ENCODE measurements at places on chromosomes 5 and 9.

DNA sequence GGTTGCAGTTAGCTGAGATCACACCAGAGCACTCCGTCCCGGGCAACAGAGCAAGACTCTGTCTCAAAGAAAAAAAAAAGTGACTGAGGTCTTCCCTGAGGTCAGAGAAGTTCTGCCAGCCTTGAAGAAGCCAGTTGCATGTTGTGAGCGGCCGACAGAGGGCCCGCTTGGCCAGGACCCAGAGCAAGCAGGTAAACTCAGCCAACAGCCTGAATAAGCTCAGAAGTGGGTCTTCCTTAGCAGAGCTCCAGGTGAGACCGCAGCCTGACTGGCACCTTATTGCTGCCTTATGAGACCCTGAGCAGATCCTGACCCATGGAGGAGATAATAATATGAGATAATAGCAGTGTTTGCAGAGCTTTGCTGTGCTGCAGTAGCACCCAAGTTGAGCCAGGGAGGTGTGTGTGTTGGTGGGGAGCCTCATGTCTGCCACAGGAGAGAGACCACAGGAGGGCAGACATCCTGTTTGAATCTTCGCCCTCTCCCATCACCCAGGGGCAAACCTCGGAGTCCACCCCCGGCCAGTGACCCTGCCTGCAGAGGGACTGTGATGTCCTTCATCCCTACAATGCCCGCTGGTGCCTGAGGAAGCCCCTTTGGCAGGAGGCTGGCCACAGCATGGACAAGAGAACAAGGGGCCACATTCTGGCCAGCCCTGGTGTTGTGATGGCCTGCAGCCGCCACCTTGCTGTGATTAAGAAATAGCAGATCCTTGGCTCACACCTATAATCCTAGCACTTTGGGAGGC is 10.8 kb upstream of the BARX1 start:
- no peak for DNase-seq

DNA sequence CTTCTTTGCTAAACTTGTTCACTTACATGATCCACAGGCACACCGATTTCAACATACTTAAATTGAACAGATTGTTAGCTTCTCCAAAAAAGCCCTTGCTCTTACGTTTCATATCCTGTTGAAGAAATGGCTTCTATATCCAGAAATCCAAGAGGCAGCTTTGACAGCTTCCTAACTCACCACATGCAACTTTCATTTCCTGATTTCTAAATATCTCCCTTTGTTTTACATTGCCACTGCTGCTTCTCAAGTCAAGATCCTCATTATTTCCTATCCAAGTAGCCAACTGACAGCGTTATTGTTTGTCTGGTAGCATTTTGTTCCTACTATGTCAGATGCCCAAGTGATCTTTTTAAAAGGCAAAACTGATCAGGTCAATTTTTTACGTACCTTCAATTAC is 913.2 kb upstream of the TYRP1 start:
- DNase-seq, result no peak

GRCh38 chr5:36370073-36370472 is 68.4 kb upstream of the RANBP3L start:
- no peak for DNase-seq

GRCh38 chr5:160788102-160788660 is 63.8 kb downstream of the ATP10B start:
- no peak for DNase-seq

GRCh38 chr5:174222891-174223290 is 177.4 kb downstream of the NSG2 start:
- DNase-seq, result no peak

Measured in iPS DF 19.7 (cell line).